Left renal pelvis (tissue), 4 donors: ENCODE measurements at places on chromosomes 11 and 22.

DNA sequence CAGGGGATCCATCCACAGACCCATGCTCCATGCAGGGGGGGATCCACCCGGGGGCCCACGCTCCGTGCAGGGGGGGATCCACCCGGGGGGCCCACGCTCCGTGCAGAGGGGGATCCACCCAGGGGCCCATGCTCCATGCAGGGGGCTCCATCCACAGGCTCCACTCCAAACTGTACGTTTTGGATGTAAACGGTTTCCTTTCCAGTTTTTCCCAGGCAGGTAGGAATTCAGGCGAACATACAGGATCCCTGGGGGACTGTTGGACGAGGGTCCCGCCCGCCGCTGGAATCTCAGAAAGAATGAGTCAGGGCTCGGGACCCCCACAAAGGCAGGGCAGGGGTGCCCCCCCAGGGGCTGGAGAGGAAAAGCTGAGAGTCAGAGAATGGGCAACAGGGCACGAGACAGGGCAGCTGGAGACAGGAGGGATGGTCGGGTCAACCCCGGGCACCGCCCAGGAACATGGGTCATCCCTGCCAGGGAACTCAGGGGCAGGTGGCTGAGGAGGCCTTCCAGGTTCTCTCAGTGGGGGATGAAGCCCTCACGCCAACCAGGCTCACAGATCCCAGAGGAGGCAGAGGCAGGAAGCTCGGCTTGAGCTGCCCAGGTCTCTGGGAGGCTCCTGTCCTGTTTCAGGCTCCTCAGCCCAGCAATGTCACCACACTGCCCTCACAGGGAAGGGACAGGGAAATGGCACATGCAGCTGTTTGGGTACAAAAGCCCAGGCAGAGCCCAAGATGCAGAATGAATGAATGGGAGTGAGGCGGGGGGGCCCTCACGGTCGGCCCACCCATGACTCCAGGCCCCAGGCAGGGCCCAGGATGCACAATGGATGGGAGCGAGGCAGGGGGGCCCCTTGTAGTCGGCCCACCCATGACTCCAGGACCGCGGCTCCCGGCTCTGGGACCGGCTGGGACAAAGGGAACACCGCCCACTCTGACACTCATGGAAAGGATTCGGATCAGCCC, 200.2 kb downstream of the BRD1 start:
- DNase-seq: no peak

- DNase-seq: no peak
Measured at GRCh38 chr11:66659763-66660162, 17.9 kb downstream of the RBM4B start.

DNA sequence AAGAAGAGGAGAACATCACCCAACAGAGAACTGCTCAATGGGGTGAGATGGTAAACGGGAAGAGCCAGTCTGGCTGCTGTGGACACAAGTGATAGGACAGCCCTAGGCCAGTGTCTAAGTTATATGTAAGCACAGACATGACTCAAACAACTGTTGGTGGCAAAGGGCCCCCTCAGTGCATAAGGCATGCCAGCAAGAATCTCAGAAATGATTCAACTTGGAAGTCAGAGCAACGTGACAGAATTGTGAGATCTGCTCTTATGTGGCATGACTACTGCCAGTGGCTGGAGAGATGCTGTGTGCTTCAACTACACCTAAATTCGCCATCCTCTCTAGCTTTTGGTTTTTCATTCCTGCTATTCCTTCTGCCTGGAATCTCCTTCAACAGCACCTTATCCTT, 7.4 kb downstream of the SLN start:
- no peak for DNase-seq

DNA sequence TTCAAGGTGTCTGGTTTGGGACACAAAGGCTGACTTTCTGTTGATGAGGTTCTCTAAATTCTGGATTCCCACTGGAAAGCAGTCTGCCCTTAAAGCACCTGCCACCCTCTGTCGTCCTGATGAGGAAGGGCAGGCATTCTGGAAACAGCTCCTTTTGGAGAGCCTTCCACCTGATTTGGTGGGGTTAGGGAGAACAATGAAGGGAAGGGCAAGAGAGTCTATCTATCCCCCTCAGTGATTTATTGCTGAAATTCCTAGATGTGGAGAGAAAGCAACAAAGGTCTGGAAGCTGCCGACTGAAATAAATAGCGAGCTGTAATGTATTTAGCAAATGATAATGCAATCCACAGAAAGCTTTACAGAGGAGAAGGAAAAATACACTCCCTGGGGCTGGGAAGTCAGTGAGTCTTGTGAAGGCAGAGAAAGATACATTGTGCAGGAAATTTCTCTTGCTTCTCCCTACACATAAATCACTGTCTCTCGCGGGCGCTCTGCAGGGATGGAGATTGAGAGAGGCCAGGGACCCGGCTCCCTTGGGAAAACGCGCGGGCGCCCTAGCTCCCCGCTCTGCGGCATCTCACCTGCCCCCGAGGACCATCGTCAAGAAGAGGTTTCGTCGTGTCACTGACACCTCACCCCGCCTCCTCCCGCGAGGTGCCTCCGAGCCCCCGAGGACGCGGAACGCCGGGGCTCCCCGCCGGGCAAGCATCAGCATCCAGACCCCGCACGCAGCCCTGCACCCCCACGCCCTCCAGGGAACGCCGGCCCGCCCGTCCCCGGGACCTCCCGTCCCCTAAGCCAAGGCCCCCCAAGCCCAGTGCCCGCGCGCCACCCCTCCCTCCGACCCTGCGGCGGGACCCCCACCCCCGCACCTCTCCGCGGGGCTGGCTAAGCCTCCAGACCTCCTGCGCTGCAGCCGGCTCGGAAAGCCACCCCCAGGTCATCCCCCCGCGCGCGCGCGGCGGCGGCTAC, 673 bp downstream of the CDON start:
- DNase-seq: no peak

DNA sequence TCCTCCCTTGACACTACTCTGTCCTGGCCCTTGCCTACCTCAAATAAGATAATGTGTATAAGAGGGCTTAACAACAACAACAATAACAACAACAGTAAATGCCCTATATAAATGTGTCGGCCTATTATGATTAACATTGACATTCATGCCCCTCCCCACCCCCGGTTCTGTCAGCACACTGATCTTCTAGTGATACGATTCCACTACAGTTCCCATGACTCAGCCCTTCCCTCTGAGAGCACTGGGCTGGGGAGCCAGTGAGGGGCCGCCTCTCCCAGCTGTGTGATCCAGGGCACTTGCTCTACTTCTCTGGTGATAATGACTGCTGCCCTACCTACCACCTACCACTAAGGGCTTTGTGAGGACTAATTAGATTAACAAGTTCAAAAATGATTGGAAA, 92.2 kb upstream of the PHOX2A start:
- no peak for DNase-seq

DNA sequence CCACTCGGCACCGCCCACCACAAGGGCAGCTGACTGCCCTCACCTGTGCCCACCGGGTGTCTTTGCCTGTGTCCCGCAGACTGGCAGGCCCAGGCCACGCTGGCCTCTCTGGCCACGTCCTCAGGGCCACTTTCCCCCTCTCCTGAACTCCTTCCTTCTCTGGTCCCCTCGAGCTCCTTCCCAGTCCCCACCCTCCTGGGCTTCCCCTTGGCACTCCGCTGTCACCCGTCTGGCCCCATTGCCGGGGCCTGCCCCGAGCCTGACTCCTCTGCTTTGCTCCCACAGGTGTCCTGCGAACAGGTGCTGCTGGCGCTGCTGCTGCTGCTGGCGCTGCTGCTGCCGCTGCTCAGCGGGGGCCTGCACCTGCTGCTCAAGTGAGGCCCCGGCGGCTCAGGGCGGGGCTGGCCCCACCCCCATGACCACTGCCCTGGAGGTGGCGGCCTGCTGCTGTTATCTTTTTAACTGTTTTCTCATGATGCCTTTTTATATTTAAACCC, 14.2 kb downstream of the MCAT start:
- DNase-seq: no peak

GRCh38 chr11:2466869-2467694, 22.3 kb downstream of the KCNQ1 start:
- no peak for DNase-seq
